ENCODE measurements at places on chromosomes 3 and 15. TPM values are rescaled to one million over a fixed set of nuclear protein-coding genes. Genes with fewer than 3 reads are reported as not detected.

- no peak overlapping the region for H3K27ac ChIP-seq
- no peaks in the 10 kb centered on the region for H3K36me3 ChIP-seq
- H3K4me3 ChIP-seq: no peak overlapping the region
- H3K4me1 ChIP-seq: no peaks in the 10 kb centered on the region
These were observed 748.5 kb downstream of the NTRK3 start for GRCh38 chr15:87508086-87508485.

GRCh38 chr3:45792516-45793172 is 3.7 kb downstream of the SLC6A20 start:
- no peak overlapping the region for H3K4me3 ChIP-seq
- H3K27ac ChIP-seq: no peak overlapping the region
- H3K4me1 ChIP-seq: peaks cover 8% of the 10 kb centered on the region
- DNase-seq: no peak

- no peak overlapping the region for H3K4me3 ChIP-seq
- DNase-seq: no peak
- H3K27ac ChIP-seq: no peak overlapping the region
- peaks cover 27% of the 10 kb centered on the region for H3K4me1 ChIP-seq
- no peaks in the 10 kb centered on the region for H3K27me3 ChIP-seq
- H3K36me3 ChIP-seq: peaks cover 3% of the 10 kb centered on the region
These were observed 17.2 kb downstream of the DYNC1LI1 start for GRCh38 chr3:32553459-32553858.

The SLC15A2 gene
- 1.9 TPM for total RNA-seq

The RABL3 gene
- total RNA-seq: 25.5 TPM

The GHSR gene
- not detected for total RNA-seq

Measured in activated CD8-positive, alpha-beta T cell treated with anti-CD3 and anti-CD28 coated beads, Interleukin-2, amount 10 ng/mL, durations not matched to agents 7 days and 5 days (primary cell).